Stimulated activated CD8-positive, alpha-beta memory T cell treated with anti-CD3 and anti-CD28 coated beads, Interleukin-7, amount 100 ng/mL, for 48 hours (primary cell): ENCODE measurements at places on chromosomes 7 and 10.

DNA sequence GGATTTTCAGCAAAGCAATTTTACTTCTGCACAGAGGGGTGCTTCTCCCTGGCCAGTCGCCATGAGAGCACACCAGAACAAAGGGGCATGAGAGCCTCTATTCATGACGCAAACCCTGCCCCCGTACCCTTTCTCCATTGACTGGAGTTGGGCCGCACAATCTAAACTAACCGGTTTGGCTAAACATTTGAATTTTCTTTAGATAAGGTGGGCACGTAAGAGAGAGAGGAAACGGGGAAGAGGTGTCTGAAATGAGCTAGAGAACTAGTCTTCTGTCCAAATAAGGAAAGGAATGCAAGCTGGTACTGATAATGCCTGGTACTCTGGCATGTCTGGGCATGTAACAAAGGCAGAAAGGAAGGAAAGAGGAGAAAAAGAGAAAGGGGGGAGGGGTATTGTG is 13.2 kb upstream of the SCIN start:
- no peak for DNase-seq

GRCh38 chr10:31340343-31340742 is 21.3 kb downstream of the ZEB1 start:
- no peak for DNase-seq

GRCh38 chr7:143013473-143013872 is 13.5 kb downstream of the OR9A2 start:
- DNase-seq = no peak

- DNase-seq = no peak
These were observed 238.5 kb upstream of the KMT2E start for GRCh38 chr7:104775531-104775930.

- DNase-seq = no peak
These were observed 217.3 kb downstream of the ZEB1 start for GRCh38 chr10:31536302-31536701.
